Vagina (tissue), 2 donors: ENCODE measurements at places on chromosomes 5 and 9.

- no peak overlapping the region for H3K4me3 ChIP-seq
- no peak overlapping the region for H3K27ac ChIP-seq
- H3K4me1 ChIP-seq, result no peaks in the 10 kb centered on the region
- no peaks in the 10 kb centered on the region for H3K36me3 ChIP-seq
Measured at GRCh38 chr5:58670582-58670981, 87.7 kb downstream of the RAB3C start.

DNA sequence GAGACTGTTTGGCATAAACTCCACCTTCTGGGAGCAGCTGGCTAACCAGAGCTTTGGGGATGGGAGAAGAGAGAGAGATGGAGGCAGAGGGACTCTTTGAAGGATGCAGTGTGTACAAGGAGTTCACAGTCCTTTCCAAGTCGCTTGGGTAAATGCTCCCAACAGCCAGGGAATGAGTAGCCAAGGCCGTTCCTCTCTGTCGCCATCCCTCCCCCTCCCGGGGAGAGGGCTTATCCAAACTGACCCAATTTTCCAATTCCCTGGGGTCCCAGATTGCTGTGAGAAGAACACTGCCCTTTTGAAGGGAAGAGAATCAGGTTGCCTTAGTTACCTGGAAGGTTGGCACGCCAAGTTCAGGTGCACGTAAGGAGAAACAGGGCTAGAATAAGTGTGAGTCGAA lies 7.9 kb downstream of the WWC1 start:
- no peak for DNase-seq
- no peak overlapping the region for H3K4me3 ChIP-seq
- H3K4me1 ChIP-seq, result no peaks in the 10 kb centered on the region
- no peaks in the 10 kb centered on the region for H3K36me3 ChIP-seq
- no peak overlapping the region for H3K27ac ChIP-seq
- no peaks in the 10 kb centered on the region for H3K27me3 ChIP-seq

GRCh38 chr5:100043475-100043874 lies 491.7 kb upstream of the FAM174A start:
- no peak overlapping the region for H3K27ac ChIP-seq
- H3K36me3 ChIP-seq, result no peaks in the 10 kb centered on the region

DNA sequence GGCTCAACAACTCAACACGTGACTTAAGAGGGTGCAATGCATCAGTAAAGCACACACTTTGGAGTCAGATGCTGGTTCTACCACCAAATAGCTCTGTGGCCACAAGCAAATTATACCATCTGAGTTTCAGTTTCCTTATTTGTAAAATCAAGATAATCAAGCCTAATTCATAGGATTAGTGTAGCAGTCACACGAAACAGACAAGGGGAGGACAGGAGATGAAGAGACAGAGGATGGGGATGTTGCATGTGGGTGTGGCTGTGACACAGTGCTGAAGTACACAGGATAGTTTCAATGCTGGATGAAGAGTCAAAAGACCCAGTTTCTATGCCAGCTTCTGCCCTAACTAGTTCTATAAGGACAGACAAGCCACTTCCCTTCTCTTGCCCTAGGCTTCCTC lies 60.2 kb downstream of the SPOCK1 start:
- H3K4me3 ChIP-seq, result no peak overlapping the region
- peaks cover 6% of the 10 kb centered on the region for H3K4me1 ChIP-seq
- no peaks in the 10 kb centered on the region for H3K27me3 ChIP-seq
- DNase-seq, result no peak

- no peak overlapping the region for H3K4me3 ChIP-seq
- no peaks in the 10 kb centered on the region for H3K36me3 ChIP-seq
- DNase-seq, result no peak
- H3K27ac ChIP-seq, result no peak overlapping the region
Measured at GRCh38 chr5:62030326-62030725, 275.7 kb upstream of the KIF2A start.

GRCh38 chr9:89789922-89790510 lies 185.2 kb downstream of the GADD45G start:
- H3K4me3 ChIP-seq, result no peak overlapping the region
- no peak for DNase-seq
- H3K4me1 ChIP-seq, result no peaks in the 10 kb centered on the region

- no peak overlapping the region for H3K4me3 ChIP-seq
- no peaks in the 10 kb centered on the region for H3K36me3 ChIP-seq
- no peak overlapping the region for H3K27ac ChIP-seq
- DNase-seq, result no peak
Measured at GRCh38 chr9:133735931-133736330, 2.2 kb downstream of the SARDH start.

- no peaks in the 10 kb centered on the region for H3K36me3 ChIP-seq
- no peak for DNase-seq
- no peak overlapping the region for H3K27ac ChIP-seq
- H3K4me3 ChIP-seq, result no peak overlapping the region
- no peaks in the 10 kb centered on the region for H3K27me3 ChIP-seq
Measured at GRCh38 chr5:167561796-167562195, 729.6 kb upstream of the WWC1 start.

DNA sequence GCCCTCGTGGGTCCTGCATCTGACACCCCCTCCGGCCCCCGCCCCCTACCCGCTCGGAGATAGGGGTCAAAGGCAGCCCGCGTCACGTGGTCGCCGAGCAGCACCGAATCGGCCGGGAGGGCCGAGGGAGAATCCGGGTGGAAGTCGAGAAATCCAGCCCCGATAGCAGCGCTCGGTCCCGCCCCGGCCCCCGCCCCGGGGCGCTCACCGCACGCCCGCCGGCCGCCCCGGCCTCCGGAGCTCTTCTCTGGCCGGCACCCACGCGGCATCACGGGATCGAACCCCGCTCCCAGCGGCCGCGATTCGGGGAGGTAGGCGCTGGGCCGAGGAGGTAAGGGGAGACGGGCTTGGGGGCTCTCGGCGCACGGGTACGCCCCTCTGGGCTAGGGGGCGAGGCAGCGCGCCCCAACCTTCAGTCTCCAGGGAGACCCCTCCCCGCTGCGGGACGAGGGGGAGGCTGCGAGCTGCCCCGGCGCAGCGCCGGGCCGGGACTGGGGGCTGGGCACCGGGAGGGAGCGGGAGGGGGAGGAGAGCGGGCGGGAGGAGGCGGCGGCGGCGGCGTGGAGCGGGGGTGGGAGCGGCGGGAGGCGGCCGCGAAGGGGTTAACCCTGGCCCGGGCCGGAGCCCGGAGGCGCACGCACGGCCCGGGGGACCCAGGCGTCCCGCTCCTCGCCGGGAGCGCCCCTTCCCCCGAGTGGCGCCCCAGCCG lies 22.1 kb upstream of the NDST1 start:
- peaks cover 55% of the 10 kb centered on the region for H3K4me1 ChIP-seq
- no peaks in the 10 kb centered on the region for H3K36me3 ChIP-seq
- no peak for DNase-seq

GRCh38 chr5:124461157-124461556 lies 285.3 kb downstream of the ZNF608 start:
- no peak overlapping the region for H3K27ac ChIP-seq
- H3K4me1 ChIP-seq, result no peaks in the 10 kb centered on the region
- H3K27me3 ChIP-seq, result no peaks in the 10 kb centered on the region
- DNase-seq, result no peak

DNA sequence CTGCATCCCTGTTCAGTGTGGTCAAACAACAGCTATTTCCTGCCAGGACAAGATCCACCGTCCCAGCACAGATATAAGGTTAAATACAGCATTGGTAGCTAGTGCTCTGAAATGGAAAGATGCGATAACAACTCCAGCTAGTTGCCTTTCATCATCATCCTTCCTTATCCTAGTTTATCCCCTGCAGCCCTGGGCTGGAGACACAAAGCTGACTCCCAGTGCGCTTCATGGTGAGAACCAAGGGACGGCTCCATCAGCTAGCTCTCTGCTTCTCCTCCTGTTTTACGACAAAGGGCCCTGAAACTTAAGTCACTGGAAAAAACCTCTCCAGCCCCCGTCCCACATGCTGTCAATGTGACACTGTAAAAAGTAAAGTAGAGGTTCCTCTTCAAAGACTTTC lies 37.9 kb downstream of the CDC14B start:
- no peak overlapping the region for H3K4me3 ChIP-seq
- no peaks in the 10 kb centered on the region for H3K4me1 ChIP-seq
- no peaks in the 10 kb centered on the region for H3K36me3 ChIP-seq
- H3K27me3 ChIP-seq, result no peaks in the 10 kb centered on the region

DNA sequence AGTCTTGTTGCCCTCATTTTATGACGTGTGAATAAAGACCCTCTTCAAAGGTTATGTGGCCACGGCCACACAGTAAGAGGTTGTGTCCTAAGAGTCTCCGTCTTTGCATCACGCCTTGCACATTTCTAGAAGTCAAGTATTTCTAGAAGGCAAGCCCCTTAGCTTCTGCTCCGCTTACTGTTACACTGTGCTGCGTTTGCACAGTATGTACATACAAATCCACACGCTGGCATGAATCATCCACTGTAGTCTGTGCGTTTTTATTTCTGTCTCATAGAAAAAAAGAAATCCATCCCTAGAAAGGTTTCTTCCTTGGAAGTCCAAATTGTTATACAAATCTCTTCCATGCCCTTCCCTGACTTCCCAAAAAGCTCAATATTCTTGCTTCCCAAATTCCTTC lies 21.4 kb upstream of the ICE1 start:
- no peaks in the 10 kb centered on the region for H3K36me3 ChIP-seq
- no peak for DNase-seq
- H3K27me3 ChIP-seq, result no peaks in the 10 kb centered on the region
- no peak overlapping the region for H3K4me3 ChIP-seq
- H3K4me1 ChIP-seq, result no peaks in the 10 kb centered on the region

DNA sequence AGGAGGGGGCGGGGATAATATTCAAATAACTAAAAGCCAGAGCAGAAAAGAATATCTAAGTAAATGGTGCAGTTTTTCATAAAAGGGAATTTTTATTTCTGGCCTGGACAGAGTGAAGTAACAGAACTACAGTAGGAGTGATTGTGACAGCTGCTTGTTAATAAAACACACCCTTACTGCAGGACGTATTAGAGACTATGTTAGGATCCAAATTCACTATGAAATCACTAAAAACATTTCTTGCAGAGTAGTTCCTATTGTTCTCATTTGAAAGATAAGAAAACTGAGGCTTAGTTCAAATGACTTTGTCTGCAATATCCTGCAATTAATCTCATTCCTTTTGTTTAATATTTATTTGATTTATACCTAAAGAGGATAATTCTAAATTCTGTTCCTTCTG lies 39.5 kb downstream of the FAM174A start:
- peaks cover 10% of the 10 kb centered on the region for H3K4me1 ChIP-seq
- H3K27me3 ChIP-seq, result no peaks in the 10 kb centered on the region
- no peak overlapping the region for H3K4me3 ChIP-seq
- no peak for DNase-seq
- H3K27ac ChIP-seq, result no peak overlapping the region
- no peaks in the 10 kb centered on the region for H3K36me3 ChIP-seq

GRCh38 chr5:133718457-133718856 lies 106.1 kb upstream of the FSTL4 start:
- H3K4me1 ChIP-seq, result no peaks in the 10 kb centered on the region
- no peak for DNase-seq
- H3K4me3 ChIP-seq, result no peak overlapping the region
- no peaks in the 10 kb centered on the region for H3K27me3 ChIP-seq
- H3K27ac ChIP-seq, result no peak overlapping the region
- no peaks in the 10 kb centered on the region for H3K36me3 ChIP-seq

GRCh38 chr5:56202483-56202882 lies 30.6 kb downstream of the ANKRD55 start:
- H3K27me3 ChIP-seq, result no peaks in the 10 kb centered on the region
- H3K36me3 ChIP-seq, result no peaks in the 10 kb centered on the region
- H3K4me1 ChIP-seq, result no peaks in the 10 kb centered on the region

DNA sequence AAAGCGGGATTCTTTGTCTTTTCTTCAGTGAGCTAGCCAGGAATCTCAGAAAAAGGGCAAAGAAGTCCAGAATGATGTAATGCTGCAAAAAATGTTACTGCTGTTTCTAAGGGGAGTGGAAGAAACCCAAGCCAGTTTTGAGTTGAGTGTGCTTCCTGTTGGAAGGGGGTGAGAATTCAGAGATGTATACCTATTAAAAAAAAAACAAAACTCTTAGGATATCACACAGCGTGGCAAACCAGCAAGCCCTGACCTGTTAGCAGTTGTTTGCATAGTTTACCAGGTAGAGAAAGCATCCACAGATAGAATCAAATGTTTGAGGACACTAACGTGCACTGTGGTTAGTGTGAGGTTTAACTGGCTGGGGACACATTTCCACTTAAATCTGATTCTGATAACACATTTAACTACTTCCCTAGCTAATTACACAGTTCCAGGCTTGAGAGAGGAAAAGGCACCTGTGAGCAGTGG lies 11.4 kb downstream of the BASP1 start:
- peaks cover 35% of the 10 kb centered on the region for H3K4me1 ChIP-seq
- no peaks in the 10 kb centered on the region for H3K36me3 ChIP-seq
- no peak overlapping the region for H3K4me3 ChIP-seq

DNA sequence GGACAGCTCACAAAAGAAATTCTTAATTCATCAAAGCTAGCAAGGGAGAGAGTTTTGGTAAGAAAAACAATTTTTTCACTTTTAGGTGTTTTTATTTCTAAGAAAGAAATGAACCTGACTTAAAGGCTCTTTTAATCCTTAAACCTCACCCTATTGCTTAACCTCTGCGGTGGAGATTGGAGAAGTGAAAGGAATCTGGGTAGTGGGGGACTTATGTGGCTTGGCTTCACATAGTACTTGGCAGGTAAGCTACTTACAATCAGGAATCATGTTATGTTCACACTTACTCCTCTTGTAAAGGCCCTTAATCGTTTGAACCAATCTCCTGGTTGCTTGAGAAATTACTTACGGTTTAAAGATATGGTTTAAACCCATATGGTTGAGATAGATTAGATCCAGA lies 104.8 kb downstream of the ISOC1 start:
- DNase-seq, result no peak
- no peaks in the 10 kb centered on the region for H3K27me3 ChIP-seq
- H3K36me3 ChIP-seq, result no peaks in the 10 kb centered on the region
- H3K4me3 ChIP-seq, result no peak overlapping the region

GRCh38 chr5:67222243-67223025 lies 25.8 kb upstream of the CD180 start:
- no peak overlapping the region for H3K27ac ChIP-seq
